ENCODE measurements at places on chromosomes 6 and 20. TPM values are rescaled to one million over a fixed set of nuclear protein-coding genes. Genes with fewer than 3 reads are reported as not detected.
A peak's percentile ranks its signal among the peaks of the same experiment; 100 is the strongest.

GRCh38 chr6:112701201-112701600 is 354.1 kb downstream of the RFPL4B start:
- no peak for DNase-seq

GRCh38 chr6:41014780-41015179 is 24.2 kb downstream of the UNC5CL start:
- DNase-seq, result no peak

DNA sequence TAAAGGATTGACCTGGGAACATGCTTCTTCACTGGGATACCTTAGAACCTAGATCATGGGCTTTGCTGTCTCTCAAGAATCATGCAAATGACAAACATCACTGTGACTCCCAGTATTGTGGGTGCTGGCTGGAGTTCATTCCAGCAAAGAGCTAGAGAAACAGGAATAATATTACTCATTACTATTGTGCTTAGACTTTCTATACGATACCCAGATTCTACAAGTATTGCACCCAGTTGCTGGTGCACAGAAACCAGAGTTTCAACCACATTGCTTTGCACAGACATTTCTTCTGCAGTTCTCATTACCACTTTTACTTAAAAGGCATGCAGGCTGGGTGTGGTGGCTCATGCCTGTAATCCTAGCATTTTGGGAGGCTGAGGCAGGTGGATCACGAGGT is 220.4 kb upstream of the ZNF217 start:
- no peak for DNase-seq

- peak; percentile 62 for DNase-seq
Measured at GRCh38 chr6:141610741-141611140, 522.0 kb upstream of the GJE1 start.

- DNase-seq, result no peak
Measured at GRCh38 chr6:106241498-106241897, 84.1 kb downstream of the ATG5 start.

The TGM3 gene
- not detected for total RNA-seq

The TBX18 gene
- total RNA-seq, result 4.4 TPM

The CLPSL1 gene
- total RNA-seq, result not detected

The MCHR2 gene
- not detected for total RNA-seq

The SRMS gene
- not detected for total RNA-seq
